ENCODE measurements at places on chromosomes 13 and 19.

- DNase-seq: peak; percentile 74
Measured at GRCh38 chr19:57583521-57584416, at the start of gene ZIK1. Gene ZIK1 (plus strand): TSS chr19:57584145. CDS start chr19:57584357, 212 bp downstream.

- no peak for DNase-seq
Measured at GRCh38 chr13:38950987-38951386, 39.6 kb downstream of the STOML3 start.

DNA sequence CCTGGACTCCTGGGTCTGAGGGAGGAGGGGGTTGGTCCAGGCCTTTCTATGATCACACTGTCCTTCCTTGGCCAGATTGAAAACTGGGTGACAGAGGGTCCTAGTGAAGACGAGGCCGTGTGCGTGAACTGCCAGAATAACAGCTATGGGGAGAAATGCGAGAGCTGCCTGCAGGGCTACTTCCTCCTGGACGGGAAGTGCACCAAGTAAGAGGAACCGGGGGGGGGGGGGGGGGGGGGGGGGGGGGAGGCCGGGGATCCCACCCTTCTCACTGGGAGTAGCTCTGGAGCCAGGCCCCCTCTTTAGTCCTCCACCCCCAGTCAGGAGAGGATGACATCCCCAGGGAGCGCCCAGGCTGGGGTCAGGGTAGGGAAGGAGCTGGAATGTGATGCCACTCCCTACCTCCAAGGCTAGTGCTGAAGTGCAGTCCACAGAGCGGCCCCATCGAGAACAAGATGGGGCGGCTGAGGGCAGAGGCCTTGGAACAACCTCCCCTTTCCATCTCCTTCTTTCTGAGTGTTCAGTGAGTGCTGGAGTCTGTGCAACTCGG is 19.4 kb downstream of the CNFN start:
- DNase-seq: no peak

DNA sequence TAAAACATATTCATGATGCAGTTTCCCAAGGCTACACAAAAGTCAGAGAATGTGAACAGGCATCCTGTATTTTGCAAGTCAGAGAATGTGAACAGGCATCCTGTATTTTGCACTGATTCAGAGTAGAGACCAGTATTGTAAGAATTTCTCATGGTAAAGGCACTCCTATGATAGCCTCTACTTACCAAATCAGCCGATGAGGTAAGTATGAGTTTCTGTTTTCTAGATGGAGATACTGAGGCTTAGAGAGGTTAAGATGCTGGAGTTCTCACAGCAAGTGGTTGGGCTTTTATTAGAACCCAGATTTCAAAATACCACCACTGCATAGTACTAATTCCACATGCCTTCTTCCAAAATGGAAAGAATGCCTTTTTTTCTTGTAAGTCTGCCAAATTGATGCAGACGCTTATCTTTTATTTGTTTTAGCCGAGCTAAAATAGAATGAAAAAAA is 12.3 kb downstream of the TPT1 start:
- no peak for DNase-seq

- DNase-seq: no peak
Measured at GRCh38 chr13:49481788-49482187, 14.0 kb upstream of the PHF11 start.

DNA sequence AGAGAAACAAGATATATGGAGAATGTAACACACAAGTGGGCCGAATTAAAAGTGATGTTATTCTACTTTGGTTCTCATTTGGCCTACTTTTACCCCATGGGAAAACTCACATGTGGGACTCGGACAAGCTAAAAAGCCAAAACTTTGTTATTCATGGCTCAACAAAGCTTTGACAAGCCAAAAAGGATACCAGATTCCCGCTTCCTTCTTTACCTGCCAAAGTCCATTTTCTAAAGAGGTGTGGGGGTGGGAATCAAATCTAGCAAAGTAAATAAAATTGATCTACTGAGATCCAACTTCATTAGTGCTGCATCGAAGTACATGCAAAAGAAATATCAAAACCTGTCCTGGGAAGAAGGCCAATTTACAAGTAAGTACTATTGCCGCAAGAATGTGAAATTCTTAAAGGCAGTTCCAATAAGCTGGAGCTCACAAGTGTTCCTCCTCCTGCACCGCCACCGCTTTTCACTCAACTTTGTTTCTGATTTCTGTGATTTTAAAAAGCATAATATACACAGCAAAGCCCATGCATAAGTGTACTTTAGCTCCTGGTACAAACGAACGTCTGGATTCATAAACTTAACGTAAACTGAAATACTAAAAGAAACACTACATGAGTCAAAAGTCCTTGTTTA is 1.1 kb downstream of the LNX2 start:
- no peak for DNase-seq

DNA sequence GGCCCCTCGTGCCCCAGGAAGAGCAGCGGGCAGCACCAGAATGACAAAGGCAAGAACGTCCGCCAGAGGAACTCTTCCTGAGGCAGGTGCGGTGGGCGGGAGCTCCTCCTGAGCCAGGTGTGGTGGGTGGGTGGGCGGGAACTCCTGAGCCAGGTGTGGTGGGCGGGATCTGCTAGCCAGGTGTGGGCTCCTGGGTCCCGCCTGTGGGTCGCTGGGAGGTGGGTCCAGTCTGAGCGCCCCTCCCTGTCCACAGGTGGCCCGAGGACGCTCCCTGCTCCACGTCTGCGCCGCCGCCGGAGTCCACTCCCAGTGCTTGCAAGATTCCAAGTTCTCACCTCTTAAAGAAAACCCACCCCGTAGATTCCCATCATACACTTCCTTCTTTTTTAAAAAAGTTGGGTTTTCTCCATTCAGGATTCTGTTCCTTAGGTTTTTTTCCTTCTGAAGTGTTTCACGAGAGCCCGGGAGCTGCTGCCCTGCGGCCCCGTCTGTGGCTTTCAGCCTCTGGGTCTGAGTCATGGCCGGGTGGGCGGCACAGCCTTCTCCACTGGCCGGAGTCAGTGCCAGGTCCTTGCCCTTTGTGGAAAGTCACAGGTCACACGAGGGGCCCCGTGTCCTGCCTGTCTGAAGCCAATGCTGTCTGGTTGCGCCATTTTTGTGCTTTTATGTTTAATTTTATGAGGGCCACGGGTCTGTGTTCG is 7.0 kb upstream of the HCN2 start:
- no peak for DNase-seq

DNA sequence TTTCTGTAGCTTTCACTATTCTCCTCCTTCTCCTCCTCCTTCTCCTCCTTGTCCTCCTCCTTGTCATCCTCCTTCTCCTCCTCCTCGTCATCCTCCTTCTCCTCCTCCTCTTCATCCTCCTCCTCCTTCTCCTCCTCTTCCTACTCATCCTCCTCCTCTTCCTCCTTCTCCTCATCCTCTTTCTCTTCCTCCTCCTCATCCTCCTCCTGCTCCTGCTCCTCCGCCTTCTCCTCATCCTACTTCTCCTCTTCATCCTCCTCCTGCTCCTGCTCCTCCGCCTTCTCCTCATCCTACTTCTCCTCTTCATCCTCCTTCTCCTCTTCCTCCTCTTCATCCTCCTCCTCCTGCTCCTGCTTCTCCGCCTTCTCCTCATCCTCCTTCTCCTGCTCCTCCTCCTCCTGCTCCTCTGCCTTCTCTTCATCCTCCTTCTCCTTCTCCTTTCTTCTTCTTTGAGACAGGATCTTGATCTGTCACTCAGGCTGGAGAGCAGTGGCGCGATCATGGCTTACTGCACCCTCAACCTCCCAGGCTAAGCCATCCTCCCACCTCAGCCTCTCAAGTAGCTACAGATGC is 36.3 kb downstream of the TRPM4 start:
- no peak for DNase-seq

- no peak for DNase-seq
Measured at GRCh38 chr13:108827646-108828045, 198.2 kb downstream of the MYO16 start.

DNA sequence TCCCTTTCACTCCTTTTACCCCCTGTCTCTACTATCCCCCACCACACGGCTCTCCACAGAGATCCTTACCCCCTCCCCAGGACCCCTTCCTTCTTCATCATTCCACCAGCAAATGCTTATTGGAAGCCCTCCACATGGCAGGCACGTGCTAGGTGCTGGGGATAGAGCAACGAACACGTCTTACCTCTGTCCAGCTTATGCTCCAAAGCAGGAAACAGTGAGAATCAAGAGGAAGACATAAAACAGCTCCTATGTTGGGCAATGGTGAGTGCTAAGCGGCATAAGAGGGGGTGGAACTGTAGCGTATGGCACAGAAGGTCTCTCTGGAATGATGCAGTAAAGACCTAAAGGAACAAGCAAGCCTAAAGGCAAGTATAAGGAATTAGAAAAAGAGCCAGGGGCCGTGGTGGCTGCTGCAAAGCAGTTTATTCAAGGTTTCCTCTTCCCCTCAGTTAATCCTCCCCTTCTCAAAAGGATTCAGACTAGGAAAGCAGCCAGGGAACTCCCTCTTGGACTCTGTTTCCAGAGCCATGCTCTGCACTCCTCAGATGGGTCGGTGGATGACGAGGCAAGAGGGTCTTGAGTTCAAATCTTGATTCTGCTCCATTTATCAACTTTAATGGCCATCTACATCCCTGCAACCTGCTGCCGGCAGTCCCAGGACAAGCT is 289.4 kb downstream of the FOXO1 start:
- DNase-seq: no peak

- no peak for DNase-seq
Measured at GRCh38 chr13:61812286-61812685, 396.6 kb upstream of the PCDH20 start.

- no peak for DNase-seq
Measured at GRCh38 chr19:30069535-30070197, 127.6 kb downstream of the URI1 start.

- no peak for DNase-seq
Measured at GRCh38 chr19:15234431-15235130, 2.3 kb upstream of the EPHX3 start.

DNA sequence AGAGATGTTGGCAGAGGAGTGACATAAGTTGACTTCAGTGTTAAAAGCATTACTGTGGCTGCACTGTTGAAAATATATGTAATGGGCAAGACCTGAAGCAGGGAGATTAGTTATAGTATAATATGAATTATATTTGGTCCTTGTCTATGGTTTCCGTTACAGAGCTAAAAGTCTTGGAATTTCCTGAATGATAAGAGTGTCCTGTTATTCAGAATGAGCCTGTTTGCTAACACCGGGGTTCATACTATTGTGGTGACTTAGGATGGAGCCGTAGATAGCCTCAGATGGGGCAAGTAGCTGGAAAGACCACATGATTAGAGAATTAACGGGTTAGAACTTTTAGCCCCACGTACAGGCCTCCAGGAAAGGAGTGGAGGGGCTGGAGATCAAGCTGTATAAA is 5.7 kb downstream of the USPL1 start:
- no peak for DNase-seq
